ENCODE measurements at places on chromosomes 6 and 20.

DNA sequence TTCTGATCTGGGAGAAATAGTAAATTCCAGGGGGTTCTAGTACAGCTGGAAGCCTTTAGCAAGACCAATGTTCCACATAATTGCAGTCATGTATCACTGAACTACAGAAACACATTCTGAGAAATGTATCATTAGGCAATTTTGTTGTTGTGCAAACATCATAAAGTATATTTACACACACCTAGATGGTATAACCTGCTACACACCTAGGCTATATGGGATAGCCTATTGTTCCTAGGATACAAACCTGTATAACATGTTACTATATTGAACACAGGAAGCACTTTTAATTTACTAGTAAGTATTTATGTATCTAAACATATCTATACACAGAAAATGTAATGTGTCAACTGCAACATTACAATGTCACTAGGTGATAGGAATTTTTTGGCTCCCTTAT is 525.9 kb upstream of the NRSN1 start:
- DNase-seq: no peak

DNA sequence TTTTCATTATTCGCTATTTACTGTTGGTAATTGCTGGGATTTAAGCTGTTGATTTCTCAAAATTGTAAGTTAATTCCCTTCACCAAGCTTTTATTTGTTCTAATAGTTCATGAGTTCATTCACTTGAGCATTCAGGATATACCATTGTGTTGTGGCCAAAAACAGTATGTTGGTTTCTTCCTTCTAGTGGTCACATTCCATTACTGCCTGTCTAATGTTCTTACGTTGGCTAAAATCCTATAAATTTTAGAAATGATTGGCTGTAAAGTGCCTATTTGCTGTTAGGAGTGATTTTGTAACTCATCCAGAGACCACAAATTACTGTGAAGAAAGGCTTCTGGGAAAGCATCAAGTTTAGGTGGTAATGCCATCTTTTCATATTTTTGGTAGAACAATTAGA is 76.3 kb downstream of the FARS2 start:
- DNase-seq: no peak

GRCh38 chr6:130432838-130433237 is 67.0 kb downstream of the TMEM200A start:
- no peak for DNase-seq

DNA sequence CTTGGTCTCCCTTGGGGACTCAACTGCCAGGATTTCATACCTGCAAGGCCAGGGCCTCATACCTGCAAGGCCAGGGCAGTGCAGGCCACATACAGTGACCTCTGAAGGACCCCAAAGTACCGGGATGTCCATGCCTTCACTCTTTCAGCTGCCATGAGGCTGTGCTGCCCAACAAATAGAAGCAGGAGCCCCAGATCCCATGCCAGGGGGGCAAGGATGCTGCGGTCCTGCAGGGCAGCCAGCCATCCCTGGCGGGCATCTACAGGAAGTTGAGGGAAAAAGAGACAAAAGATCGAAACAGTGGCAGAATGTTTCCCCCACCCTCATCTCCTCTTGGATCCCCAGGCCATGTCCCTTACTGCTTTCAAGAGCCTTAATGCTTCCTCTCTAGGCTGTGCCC is 799 bp downstream of the NRM start:
- no peak for DNase-seq

GRCh38 chr6:33324125-33324524 is 6.6 kb upstream of the ZBTB22 start:
- DNase-seq: no peak

GRCh38 chr6:3911614-3912336 is 62.6 kb downstream of the FAM50B start:
- no peak for DNase-seq

DNA sequence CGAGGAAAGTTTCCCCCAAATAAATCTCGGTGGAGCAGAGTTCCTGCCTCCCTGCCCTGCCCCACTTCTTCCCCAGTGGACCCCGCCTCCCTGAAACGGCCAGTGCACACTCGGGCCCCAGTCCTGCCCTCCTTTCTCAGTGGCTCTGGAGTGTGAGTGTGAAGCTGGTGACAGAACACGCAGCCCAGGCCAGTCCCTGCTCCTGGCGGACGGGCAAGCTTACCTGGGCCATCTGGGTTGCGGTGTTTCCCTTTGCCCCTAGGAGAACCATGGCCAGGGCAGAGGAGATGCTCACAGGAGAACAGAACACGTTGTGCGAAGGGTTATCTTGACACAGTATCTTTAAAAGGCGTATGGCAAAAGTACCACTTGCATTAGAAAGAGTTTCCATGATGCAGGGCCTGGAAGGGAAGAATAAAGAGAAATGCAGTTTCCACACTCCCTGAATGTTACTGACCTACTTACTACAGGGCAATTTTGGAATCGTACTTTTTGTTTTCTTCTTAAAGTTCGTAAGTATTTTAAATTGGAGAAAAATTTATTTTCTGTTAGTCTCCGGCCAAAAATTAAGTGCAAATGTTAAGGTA is 2.8 kb downstream of the SERPINB9 start:
- DNase-seq: no peak

- peak; percentile 61 for DNase-seq
These were observed 2.0 kb downstream of the SMIM29 start for GRCh38 chr6:34246563-34247391.

GRCh38 chr6:6804843-6805615 is 216.5 kb downstream of the LY86 start:
- DNase-seq: no peak

GRCh38 chr6:65449926-65450325 is 257.1 kb downstream of the EYS start:
- no peak for DNase-seq

- DNase-seq: peak; percentile 9
These were observed 15.0 kb upstream of the TBX18 start for GRCh38 chr6:84779380-84779779.

- DNase-seq: peak; percentile 67
These were observed 122.6 kb upstream of the MCHR2 start for GRCh38 chr6:100116411-100117194.

DNA sequence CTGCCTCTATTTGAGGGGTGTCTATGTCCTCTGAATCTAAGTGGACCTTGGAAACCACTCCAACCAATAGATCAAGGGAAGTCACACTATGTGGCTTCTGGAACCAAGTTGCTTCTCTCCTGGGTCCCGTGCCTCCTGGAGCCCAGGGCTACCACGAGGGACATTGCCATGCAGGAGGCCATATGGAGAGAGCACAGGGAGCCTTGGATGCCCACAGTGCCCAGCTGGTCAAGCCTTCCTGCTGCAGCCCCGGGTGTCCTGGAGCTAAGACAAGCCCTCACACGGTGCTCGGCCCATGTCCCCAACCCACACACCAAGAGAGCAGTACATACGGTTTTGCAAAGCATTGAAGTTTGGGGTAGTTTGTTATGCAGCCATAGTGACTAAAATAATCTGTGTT is 231.6 kb downstream of the SYNDIG1 start:
- DNase-seq: no peak

- peak; percentile 89 for DNase-seq
These were observed 17.8 kb upstream of the ZNF217 start for GRCh38 chr20:53611449-53611894.

GRCh38 chr20:37190354-37191112 is 11.2 kb upstream of the MROH8 start:
- no peak for DNase-seq

GRCh38 chr6:155373276-155373675 is 59.0 kb upstream of the TFB1M start:
- no peak for DNase-seq

- DNase-seq: no peak
These were observed 236.2 kb downstream of the CD83 start for GRCh38 chr6:14353798-14354197.

DNA sequence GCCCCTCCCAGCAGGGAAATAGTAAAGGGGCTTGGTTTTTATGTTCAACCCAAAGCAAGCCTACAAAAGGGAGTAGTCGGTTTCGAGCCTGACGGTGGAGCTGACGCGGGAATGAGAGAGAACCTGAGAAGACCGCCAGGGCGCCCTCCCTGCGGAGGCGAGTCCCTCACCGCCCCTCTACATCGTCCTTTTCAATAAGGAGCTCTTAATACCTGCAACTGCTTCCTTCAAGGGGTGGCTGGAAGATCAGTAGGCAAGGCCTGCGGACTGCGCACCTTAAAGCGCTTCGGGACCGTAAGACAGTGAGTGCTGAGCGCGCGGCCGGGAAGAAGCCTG is 709 bp upstream of the ZNF76 start:
- DNase-seq: peak; percentile 16

DNA sequence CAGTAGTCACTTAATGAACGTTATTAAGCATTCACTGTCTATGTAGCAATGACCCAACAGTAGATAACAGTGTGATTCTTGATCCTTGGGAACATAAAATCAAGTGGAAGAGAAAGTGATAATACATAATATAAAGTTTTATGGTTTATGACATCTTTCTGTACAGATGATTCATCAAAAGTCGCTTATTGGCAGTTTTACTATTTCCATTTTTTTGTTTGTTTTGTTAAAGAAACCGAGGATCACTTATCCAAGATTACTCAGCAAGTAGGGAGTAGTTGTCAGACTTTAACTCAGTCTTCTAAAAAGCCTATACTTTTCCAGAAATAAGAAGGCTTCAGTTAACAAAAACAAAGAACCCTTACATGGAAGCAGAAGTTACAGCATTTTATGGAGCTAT is 260.8 kb downstream of the ZFAND3 start:
- no peak for DNase-seq
